NK-92 treated with Interleukin-12 subunit alpha and Interleukin-12 subunit beta, amount 100 ng/mL, for 24 hours (cell line): ENCODE measurements at places on chromosomes 3 and 15.

DNA sequence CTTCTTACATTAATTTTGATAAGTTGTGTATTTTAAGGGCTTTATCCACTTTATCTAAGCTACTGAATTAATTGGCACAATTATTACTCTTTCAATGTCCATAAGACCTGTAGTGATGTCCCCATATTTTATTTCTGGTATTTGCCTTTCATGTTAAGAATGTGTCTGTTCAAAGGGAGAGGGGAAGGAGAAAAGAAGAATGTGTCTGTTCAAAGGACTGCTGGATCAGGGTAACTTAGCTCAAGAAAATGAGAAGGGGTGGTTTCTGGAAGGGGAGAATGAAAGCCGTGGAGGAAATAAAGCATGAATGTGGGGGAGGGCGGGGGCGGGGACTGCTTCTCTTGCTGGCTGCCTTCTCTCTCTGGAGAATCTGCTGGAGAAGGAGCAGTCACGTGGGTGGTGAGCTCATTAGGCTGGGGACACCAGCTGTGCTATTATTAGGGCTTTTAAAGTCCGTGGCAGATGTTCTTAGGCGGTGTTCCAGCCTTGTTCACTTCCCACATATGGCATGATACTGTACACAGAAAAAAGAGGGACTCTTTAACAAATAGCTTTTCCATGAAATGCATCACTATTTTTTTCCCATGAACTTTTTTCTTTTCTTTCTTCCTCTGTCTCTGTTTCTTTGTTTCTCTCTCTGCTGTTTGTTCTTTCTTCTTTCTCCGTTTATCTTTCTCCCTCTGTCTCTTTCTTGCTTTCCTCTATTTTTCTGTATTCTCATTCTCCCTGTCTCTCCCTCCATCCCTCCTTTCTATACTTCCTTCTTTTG, 63.7 kb upstream of the ULK4 start:
- DNase-seq: no peak

DNA sequence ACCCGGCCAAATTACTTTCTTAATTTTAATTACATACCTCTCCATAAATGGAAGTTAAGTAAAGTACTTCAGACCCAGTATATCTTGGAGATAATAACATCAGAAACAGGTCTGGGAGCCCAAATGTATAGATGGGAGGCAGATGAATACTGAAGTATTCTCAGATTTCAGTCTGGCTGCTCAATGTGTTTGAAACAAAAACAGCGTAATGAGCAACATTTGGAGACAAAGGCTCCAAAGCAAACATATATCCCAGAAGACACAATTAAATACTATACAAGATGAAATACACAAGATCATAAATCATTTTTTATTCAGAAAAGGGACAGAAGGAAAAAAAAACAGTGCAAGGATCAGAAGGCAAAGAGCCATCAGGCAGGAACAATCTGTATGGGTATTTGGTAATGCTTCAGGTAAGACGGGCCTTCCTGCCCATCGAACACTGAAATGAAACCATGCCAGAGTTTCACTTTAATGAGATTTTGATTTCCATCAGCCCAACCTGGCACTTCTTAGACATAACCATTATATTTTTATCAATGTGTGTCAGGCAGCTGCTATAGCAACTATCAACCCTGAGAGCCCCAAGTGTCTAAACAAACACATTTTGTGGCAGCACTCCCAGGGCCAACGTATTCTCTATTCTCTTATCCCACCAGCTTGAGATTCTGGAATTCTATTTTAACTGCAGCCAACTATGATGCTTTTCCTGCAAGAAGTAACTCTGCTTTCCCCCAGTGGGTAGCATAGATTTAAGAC, 210.8 kb downstream of the STT3B start:
- DNase-seq: no peak

GRCh38 chr3:1477669-1478068, 384.8 kb downstream of the CNTN6 start:
- no peak for DNase-seq

DNA sequence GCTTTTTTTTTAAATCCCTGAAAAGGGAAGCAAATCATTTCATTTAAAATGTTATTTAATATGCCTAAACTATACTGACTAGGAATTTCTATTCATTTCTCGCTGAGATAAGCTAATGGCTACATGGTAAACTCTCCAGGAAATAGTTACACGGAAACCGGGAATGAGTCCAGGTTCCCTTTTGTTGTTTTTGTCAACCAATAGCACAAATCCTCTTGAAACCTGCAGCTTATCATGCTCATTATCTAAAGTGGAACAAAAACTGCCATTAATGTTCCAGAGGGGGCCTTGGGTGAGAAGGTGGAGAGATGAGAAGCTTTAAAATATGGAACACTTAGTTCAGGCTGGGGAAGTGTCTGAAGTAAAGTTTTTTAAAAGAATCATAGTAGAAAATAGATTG, 113.5 kb upstream of the ALCAM start:
- no peak for DNase-seq

DNA sequence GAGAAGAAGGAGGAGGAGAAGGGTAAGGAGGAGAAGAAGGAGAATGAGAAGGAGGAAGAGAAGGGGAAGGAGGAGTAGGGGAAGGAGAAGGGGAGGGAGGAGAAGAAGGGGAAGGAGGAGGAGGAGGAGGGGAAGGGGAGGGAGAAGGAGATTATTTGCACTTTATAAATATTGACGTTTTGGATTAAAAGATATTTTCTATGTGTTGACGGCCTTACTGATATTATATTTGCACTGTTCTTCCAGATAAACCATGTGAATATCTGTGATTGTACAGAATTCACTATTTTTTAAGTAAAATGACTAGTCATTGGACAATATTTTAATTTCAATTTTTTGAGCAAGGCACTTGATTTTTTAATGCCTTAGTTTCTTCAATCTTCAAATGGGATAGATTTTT, 310.5 kb upstream of the DNAJC19 start:
- DNase-seq: no peak

- DNase-seq: no peak
Observed at GRCh38 chr3:72093270-72093991, 308.5 kb upstream of the PROK2 start.

DNA sequence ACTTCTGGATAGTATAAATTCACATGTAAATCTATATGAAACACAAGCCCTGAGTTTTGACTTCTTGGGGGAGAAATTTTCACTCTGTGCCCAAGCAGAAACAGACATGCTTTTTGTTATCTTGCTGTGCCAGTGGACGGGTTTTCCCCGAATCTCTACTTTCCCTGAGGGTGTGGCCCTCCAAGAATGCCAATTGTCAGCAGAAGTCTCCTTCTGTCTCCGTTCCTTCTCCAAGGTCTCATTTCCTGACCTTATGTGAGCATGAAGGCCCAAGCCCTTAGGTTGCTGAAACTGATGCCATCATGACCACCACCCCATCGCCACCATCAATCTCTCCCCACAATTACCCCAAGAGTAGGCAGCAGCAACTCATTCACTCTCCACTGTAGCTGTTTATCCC, 253.8 kb downstream of the XXYLT1 start:
- DNase-seq: no peak

DNA sequence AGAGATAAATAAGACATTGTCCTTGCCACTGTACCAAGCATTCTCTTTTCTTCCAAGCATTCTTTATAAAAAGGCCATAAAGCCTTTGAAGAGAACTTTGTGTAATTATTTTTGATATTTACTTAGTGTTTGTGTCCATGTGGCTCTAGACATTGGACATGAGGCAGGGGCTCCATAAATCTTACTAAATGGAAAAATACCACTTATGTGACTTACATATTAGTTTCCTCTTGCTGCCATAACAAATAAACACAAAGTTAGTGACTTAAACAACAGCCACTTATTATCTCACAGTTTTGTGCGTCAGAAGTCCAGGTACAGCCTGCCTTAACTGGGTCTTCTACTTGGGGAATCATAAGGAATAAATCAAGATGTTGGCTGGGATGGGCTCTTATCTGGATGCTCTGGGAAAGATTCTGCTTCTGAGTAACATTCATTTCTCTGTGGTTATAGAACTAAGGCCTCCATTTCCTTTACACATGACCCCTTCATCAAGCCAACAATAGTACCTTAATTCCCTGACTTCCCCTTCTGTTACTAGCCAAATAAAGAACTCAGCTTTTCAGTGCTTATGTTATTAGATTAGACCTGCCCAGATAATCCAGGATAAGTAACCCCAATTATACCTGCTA, 59.9 kb upstream of the COL8A1 start:
- DNase-seq: no peak

- DNase-seq: peak; percentile 75
Observed at GRCh38 chr3:189132231-189132671, 39.5 kb upstream of the TPRG1 start.

DNA sequence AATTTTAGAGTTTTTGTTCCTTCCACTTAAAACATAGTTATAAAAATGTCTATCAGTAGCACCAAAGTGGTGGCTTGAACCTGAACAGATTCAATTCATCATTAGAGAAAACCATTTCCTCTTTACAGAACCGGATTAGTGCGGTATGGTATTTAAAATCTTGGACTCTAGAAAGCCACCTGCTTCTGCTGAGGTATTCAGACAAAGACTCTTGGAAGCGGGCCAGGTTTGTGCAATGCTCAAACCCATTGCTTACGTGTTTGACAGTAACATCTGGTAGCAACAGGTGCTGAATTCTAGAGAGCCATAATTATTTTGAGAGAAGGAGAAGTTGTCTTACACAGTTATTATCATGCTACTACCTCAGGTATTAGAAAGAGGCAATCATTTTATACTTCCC, 290.5 kb downstream of the NAALADL2 start:
- no peak for DNase-seq

- DNase-seq: no peak
Observed at GRCh38 chr3:88996691-88997090, 110.7 kb upstream of the EPHA3 start.

GRCh38 chr3:65326574-65326973, 638.8 kb upstream of the ADAMTS9 start:
- no peak for DNase-seq
